ENCODE measurements at places on chromosomes 2 and 18.
A peak's percentile ranks its signal among the peaks of the same experiment; 100 is the strongest.

- DNase-seq = no peak
Measured at GRCh38 chr18:29034113-29034856, 857.4 kb upstream of the CDH2 start.

- DNase-seq = peak; percentile 38
Measured at GRCh38 chr2:140863713-140864112, 1267.1 kb downstream of the LRP1B start.

GRCh38 chr2:195572895-195573683 is 83.9 kb upstream of the SLC39A10 start:
- no peak for DNase-seq

- DNase-seq = no peak
Measured at GRCh38 chr18:22282311-22283115, 113.1 kb downstream of the GATA6 start.

GRCh38 chr18:8685141-8685913 is 20.0 kb upstream of the MTCL1 start:
- DNase-seq = no peak

GRCh38 chr2:73997813-73998212 is 13.1 kb downstream of the TET3 start:
- DNase-seq = no peak

GRCh38 chr2:174183076-174183475 is 65.3 kb downstream of the OLA1 start:
- DNase-seq = no peak

Data from NT2/D1 (cell line).